ENCODE measurements at places on chromosomes 16 and 17.

DNA sequence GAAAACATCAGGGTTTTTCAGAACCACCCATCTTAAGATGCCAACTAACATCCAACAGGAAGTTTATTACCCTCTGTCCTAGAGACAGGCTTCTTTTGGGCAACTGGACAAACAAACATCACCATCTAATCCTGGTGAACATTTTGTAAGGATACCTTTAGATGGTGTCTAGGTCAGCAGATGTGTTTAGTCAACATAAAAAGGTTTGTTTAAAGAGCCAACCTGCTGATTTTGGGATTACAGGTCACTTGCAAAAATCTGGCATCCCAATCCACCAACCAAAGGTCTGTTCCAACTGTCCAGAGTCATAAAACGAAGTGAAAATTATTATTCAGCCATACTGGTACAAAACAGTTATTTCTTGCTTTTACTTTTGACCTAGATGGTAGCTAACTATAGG, 145.2 kb upstream of the C17orf78 start:
- DNase-seq = no peak

- no peak for DNase-seq
These were observed 202.5 kb downstream of the ZFHX3 start for GRCh38 chr16:72845322-72846020.

DNA sequence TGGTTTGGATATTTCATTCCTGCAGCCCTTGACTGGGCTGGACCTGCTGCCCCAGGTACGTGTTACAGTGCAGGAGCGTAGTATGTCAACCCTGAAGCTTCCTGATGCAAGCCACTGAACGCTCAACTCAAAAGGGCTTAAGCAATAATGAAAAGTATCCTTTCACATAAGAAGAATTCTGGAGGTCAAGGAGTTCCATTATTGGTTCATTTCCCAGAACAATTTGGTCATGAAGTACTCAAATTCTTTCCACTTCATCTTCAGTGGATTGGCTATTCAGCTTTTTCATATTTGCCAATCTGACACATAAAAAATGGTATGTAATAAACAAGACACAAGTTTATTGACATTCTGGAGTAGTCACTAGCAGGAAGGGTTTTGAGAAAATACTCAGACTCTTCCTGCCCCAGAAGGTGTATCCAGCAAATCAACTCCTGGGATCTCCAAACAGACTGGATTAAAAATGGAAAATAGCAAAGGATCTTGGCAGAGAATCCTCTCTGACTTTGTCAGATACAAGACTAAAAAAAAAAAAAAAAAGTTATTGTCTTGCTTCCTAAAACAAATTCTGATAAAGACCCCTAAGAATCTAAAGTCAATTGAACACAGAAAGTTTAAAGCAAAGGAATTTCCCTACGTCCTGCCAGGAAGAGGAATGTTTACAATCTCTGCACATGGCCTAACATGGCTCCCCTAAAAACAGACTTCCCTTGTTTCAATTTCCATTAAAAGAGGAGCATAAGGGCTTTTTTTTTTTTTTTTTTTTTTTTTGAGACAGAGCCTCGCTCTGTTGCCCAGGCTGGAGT, 37.5 kb upstream of the WSB1 start:
- DNase-seq = no peak

GRCh38 chr17:41873559-41874292, 8.5 kb upstream of the KLHL11 start:
- DNase-seq = no peak

All from suprapubic skin (tissue), 4 donors.